Stimulated activated CD8-positive, alpha-beta memory T cell treated with anti-CD3 and anti-CD28 coated beads, Interleukin-4, amount 100 ng/mL, for 48 hours (primary cell): ENCODE measurements at places on chromosomes 6 and 20.

DNA sequence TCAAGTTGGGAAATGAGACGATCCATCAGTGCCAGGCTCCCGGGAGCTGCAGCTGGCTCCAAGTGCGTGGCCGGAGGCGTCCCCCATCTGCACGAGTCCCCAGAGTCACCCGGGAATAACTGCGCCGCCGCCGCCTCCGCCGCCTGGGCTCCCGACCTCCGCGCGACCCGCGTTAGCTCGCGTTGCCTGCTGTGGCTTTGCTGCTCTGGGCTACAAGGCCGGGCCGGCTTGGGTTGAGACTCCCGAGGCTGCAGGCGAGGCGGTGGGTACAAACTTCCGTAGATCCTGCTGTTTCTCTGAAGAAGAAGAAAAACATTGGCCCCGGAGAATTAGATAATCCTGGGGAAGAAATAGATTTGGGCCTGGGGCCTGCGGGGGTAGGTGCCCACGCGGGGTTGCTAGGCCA, 7.4 kb upstream of the LAMP5 start:
- DNase-seq, result no peak

GRCh38 chr6:87944541-87944954, 103.1 kb upstream of the SPACA1 start:
- no peak for DNase-seq

GRCh38 chr6:2589171-2589661, 161.5 kb downstream of the MYLK4 start:
- no peak for DNase-seq

GRCh38 chr6:143677891-143678791, at the start of gene PHACTR2:
TSS of gene PHACTR2 (plus strand) at chr6:143677965. CDS start at chr6:143678164, 199 bp downstream.
- DNase-seq, result peak; percentile 53

DNA sequence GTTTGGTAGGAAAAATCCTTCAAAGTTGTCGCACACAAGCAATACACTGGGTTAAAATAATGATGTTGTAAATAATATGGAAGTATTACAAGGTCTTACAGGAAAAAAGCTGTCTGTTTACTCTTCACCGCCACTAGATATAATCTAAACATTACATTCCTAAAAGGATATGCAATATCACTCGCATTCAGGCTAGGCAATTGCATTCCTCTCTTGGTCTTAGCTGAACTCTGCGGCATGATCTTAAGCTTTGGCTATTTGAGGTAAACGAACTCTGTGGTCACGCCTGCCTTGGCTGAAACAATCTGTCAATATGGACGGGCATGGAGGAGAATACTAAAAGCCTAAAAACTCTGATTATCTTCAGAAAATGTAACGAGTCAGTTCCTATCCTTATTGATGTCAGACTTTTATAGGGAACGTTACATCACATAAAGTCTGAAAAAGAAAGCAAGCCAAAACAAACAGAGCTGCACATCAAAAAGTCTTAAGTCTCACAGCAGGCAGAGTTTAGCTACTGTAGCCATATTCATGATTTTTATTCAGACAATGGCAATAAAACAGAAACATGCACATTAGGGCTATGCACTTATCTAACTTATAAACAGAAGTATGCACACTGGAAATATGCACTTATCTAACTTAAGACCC, 30.8 kb upstream of the FILIP1 start:
- no peak for DNase-seq
